SK-N-SH (cell line): ENCODE measurements at places on chromosomes 5 and 9. TPM values are rescaled to one million over a fixed set of nuclear protein-coding genes. Genes with fewer than 3 reads are reported as not detected.
A peak's percentile ranks its signal among the peaks of the same experiment; 100 is the strongest.

GRCh38 chr9:6639622-6640021, 5.9 kb downstream of the GLDC start:
- no peak for DNase-seq

DNA sequence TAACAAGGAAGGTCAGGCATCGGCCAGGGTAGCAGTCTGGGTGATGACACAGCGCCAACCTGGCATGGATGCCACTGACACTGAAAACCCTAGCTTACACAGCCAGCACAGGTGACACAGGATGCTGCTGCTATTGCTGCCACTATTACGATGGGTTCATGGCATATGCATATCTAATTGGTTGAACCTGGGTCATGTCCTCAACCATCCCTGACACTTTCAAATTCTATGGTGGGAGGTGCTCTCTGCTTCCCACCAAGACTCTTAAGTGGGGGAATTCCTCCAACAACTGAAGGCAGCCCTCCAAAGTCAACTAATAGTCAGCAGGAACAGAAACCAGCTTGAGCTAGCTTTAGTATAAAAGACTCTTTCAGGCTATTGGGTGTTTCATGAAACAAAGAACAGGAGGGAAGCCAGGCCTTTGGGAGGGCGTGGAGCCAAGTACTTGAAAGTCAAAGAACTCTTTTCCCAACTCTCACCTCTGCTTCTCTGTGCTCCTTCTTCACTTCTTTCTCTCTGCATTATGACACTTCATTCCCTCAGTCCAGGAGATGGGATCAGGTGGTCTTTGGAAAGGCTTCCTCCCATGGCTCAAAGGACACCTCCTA, 21.3 kb downstream of the PTTG1 start:
- no peak for DNase-seq

Gene LCN10
- polyA plus RNA-seq, result not detected in 2 replicates

Gene PCDHB15
- polyA plus RNA-seq, result 0.99 and 1.3 TPM in 2 replicates

DNA sequence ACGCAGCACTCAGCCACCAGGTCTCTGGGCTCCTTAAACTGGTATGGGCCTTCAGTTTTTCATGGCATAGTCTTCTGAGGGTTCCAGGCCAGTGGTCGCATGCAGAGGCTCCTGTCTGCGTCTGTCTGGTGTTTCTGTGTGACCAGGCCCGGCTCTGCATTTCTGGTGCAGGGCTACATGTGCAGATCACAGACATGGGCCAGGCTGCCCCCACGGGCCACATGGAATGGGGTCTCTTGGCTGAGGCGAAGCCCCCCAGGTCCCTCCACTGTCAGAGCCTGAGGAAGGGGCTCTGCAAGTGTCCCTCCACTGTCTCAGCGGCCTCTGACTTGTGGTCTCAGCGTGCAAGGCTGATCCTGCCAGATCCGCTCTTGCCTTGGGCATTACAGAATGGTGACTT, 15.6 kb upstream of the CARD19 start:
- DNase-seq, result no peak

Gene PKN3
- 5.0 and 7.8 TPM in 2 replicates for polyA plus RNA-seq

DNA sequence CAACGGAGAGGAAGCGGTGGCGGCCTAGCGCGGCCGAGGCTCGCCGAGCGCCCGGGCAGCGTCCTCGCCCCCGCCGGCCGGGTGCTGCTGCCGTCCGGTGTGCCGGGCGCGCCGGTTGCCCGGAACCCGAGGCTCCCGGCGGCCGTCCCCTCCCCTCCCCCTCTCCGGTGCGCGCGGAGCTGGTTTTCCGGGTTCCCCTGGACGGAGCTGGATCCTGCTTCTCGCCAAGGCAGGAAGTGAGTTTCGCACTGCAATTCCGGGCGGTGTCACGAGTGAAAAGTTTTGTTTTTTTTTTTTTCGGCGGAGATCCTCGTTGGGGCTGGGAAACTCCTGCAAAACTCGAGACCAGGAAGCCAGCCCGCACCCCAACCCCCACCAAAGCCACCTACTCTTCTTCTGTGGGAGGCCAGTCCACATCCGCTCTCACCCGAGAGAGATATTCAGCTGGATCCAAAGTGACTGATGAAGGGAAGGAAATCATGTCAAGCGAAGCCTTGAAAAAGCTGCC, at the start of gene ERBIN:
Gene ERBIN, plus strand, starts transcription at position 300 of the 508 bp plus-strand sequence. CDS start 66,144 bp downstream, outside the sequence.
- peak; percentile 76 for DNase-seq

DNA sequence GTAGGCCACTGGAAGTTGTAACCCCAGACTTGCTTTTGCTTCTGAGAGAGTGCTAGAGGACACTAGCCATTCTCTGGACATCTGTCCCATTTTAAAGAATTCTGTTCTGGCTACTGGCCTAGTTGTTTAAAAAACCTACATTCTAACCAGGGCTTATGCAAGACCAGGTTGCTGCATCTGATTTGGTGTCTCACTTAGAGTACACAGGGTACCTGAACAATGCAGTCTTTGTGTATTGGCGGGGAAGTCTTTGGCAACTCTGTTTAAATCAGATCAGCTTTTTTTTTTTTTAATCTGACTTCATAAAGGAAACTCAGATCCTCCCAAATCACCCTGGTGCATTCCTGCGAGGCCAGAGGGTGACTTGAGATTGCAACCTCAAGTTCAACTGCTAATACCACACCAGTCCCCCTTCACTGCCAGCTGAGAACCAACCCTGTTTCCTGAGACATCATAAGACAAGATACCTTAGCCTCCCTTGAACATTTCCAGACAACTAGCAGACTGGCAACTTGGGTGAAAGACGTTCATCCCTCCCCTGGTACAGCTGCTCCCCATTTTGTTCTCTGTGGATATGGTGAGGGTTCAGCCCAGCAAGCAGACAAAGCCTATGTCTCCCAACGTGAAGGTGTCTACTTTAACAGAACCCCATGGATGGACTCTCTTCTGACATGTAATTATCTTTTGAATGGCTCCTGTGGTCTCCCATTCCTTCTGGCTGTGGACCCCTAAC, 27.0 kb downstream of the SKP1 start:
- no peak for DNase-seq

GRCh38 chr5:2574155-2574554, 177.3 kb downstream of the IRX2 start:
- DNase-seq, result no peak

DNA sequence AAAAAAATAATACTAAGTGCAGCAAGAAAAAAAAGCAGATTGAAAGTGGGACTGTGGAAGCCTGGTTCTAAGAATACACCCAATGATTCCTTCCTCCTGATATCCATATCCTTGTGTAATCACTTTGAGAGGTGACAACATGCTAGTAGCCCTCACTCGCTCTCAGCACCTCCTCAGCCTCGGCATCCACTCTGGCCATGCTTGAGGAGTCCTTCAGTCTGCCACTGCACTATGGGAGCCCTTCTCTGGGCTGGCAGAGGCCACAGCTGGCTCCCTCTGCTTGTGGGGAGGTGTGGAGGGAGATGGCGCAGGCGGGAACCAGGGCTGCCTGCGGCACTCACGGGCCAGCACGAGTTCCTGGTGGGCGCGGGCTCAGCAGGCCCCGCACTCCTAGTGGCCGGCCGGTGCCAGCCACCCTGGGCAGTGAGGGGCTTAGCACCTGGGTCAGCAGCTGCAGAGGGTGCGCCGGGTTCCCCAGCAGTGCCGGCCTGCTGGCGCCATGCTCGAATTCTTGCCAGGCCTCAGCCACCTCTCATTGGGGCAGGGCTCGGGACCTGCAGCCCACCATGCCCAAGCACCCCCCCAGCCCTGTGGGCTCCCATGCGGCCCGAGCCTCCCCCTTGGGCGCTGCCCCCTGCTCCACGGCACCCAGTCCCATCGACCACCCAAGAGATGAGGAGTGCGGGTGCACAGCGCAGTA, 24.5 kb upstream of the SELENOP start:
- DNase-seq, result no peak

GRCh38 chr5:134525683-134526482, 413 bp downstream of the JADE2 start:
- peak; percentile 88 for DNase-seq

DNA sequence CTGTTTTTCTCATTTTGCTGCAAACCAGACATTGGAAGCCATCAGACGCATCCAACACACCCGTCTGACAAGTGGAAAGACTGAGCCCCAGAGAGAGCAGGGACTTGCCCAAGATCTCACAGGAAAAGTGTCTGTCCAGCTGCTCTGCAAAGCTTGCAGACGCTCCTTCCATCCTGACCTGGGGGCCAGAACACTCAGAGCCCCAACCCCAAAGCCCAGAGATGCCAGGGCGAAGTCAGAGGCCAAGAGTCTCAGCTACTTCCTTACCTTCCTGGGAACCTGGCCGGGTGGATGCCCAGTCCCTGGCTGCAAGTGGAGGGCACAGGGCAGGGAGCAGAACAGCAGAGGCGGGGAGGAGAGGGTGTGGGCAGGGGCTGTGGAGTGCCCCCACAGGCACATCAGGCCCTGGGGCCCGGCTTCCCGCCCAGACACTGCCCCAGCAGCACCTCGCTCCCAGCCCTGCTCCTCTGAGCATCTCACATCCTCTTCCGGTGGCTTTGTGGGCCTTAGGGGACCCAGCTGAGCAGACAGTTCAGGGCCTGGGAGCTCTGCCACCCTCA, 9.7 kb upstream of the RALGDS start:
- no peak for DNase-seq

GRCh38 chr5:175642998-175643397, 14.9 kb upstream of the HRH2 start:
- no peak for DNase-seq

DNA sequence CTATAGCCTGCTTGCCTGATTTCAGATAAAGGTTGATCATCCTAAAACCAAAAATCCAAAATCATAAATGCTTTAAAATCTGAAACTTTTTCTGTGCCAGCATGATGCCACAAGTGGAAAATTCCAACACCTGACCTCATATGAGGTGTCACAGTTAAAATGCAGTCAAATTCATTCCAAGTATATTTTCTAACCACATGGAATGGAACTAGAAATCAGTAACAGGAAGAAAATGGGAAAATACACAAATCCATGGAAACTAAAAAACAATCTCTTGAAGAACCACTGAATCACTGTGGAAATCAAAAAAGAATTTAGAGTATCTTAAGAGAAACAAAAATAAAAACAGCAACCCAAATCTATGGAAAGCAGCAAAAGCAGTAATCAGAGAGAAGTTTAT, 297.5 kb upstream of the COX7C start:
- no peak for DNase-seq

DNA sequence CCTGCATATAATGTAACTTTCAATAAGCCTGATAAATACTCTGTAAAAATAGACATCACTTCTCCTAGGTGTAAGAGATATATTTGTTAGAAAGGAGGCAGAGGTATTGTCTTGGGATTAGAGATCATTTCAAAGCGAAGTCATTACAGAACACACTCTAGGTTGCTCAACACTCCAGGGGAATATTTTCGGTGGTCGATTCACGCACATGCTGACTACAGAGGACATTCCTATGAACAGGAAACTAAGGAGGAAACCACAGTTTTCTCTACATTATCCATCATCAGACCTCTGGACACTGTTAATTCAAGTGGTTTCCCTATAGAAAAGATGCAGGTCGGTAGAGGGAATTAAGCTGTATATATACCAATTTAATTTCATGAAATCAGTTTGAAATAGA, 370.0 kb downstream of the NDUFS4 start:
- no peak for DNase-seq

GRCh38 chr5:137254119-137255090, 244.7 kb downstream of the SPOCK1 start:
- DNase-seq, result peak; percentile 23

- no peak for DNase-seq
These were observed 15.1 kb upstream of the LCP2 start for GRCh38 chr5:170312666-170313065.

DNA sequence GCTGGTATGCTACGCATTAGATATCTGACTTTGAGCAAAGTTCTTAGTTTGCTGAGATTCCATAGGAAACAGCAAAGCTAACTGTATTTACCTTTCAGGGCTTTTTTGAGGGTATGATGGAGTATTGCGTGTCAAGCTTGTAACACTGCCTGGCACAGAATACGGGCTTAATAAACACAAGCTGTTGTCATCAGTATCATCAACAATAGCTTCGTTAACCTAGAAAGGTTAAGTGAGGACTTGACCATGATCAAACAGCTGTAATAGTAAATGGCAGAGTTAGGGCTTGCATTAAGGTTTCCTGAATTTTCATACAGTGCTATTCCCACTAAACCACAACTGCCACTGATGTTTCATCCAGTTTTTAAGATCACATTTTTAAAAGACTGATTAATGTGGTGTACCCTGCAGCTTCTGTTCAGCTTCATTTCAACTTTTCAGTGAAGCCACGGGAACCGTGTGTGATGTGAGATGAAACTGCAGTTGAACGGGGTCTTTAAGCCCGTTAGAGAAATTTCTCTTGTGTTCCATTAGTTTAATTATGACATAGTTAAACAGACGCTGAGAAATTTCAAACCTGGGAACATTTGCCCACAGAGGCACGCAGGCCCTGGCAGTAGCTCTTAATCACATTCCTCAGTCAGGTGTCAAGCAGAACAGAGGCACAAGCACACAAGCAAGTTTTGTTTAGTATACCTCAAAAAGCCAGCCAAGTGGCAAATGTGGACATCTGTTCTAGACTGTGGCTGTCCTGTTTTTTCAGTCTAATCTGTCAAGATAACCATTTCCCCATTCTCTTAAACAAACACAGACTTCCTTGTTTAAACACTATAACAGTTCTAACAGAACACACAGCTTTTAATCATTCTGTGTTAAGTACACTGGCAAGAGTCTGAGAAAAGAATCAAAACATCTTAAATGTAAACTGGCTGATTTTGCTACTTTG, 147.1 kb downstream of the ZNF608 start:
- DNase-seq, result peak; percentile 56

Gene GLDC
- polyA plus RNA-seq, result 4.1 TPM in 2 replicates

- no peak for DNase-seq
These were observed 117.7 kb downstream of the ZCCHC7 start for GRCh38 chr9:37238122-37238521.

GRCh38 chr9:110536822-110537221, 42.7 kb downstream of the SVEP1 start:
- DNase-seq, result no peak

Gene XRCC4
- polyA plus RNA-seq, result 1.8 and 2.4 TPM in 2 replicates

GRCh38 chr5:97454015-97454414, 271.0 kb upstream of the RIOK2 start:
- DNase-seq, result no peak

- no peak for DNase-seq
These were observed 308.8 kb upstream of the DMRT1 start for GRCh38 chr9:532707-533106.

Gene C5orf58
- not detected in 2 replicates for polyA plus RNA-seq

Gene CAMK4
- polyA plus RNA-seq, result 4.1 and 4.6 TPM in 2 replicates

GRCh38 chr9:80701061-80701460, 988.3 kb downstream of the TLE1 start:
- DNase-seq, result no peak

GRCh38 chr5:131773805-131774204, 23.0 kb downstream of the FNIP1 start:
- DNase-seq, result no peak

GRCh38 chr9:113578882-113579282, 115.4 kb downstream of the RGS3 start:
- peak; percentile 60 for DNase-seq

Gene MARCHF6
- 52.4 and 98.0 TPM in 2 replicates for polyA plus RNA-seq
